ENCODE measurements at places on chromosomes 12 and 14. TPM values are rescaled to one million over a fixed set of nuclear protein-coding genes. Genes with fewer than 3 reads are reported as not detected.

PTPRB gene
- not detected for total RNA-seq

GLS2 gene
- total RNA-seq: 4.7 TPM

CDKN3 gene
- total RNA-seq: 79.5 TPM

KCNJ8 gene
- not detected for total RNA-seq

EML5 gene
- 3.0 TPM for total RNA-seq

IFNG-AS1 gene
- not detected for total RNA-seq

RAD51AP1 gene
- 52.7 TPM for total RNA-seq

LMNTD1 gene
- not detected for total RNA-seq

DNA sequence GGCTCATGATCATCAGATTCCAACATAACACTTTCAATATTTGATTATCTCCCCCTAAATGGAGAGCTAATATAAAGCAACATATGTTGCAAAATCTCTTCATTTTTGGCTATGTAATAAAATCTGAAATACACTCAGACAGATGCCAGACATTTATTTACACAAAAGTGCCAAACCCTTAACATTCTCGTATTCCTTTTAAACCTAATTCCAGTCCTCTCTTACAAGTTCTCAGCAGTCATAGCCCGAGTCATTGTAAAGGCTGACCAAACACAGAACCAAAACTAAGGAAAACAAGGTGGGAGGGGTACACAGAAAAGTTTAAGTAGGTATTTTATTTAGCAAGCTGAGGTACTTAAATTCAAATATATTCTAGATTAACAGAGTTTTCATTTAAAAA, 81.4 kb downstream of the LRP6 start:
- DNase-seq: no peak

GRCh38 chr12:6112004-6112403, 12.5 kb downstream of the VWF start:
- no peak for DNase-seq

DNA sequence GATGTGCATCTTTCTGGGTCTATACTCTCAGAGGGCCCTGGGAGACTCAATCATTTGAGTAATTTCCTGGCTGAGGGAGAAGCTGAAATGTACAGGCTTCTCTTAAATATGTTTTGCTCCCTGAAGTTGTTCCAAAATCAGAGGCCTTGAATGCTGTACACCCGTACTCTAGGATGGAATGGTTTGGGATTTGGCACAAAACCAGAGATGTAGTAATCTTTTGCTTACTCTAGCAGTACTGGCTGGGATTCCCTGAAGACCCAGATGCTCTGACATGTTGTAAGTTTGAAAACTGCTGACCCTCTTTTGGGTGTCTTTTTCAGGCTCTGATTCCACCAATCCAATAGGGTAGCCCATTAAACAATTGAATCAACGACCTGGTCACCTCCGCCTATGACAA, 10.4 kb downstream of the ACACB start:
- DNase-seq: no peak

GRCh38 chr14:80872645-80873044, 68.9 kb downstream of the CEP128 start:
- no peak for DNase-seq

GRCh38 chr12:104680070-104680469, 223.3 kb downstream of the CHST11 start:
- DNase-seq: no peak

GRCh38 chr12:40565029-40565633, 127.1 kb upstream of the CNTN1 start:
- DNase-seq: no peak

- DNase-seq: no peak
These were observed 10.4 kb downstream of the ASB2 start for GRCh38 chr14:93965946-93966474.

DNA sequence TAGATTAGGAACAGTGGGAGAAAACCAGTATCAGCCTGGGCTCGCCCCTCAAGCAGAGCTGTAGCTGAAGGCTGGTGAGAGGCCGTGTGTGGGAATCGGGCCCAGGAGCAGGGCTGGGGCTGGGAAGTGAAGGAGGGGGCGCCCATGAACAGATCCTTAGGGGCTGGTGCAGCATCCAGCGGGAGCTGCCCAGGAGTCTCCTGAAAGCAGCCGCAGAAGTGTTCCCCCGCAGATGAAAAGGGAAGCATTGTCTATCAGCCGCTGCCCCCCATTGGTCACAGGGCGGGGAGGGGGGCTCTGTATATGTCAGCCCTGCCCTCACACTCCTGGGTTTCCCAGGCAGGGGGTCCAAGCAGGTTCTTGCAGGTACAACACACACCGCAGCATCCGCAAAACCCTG, 15.6 kb upstream of the RFLNA start:
- DNase-seq: no peak

GRCh38 chr14:71711619-71712018, 220.6 kb upstream of the RGS6 start:
- DNase-seq: no peak

- peak; percentile 86 for DNase-seq
These were observed 1.1 kb upstream of the CYP46A1 start for GRCh38 chr14:99682809-99683618.

DNA sequence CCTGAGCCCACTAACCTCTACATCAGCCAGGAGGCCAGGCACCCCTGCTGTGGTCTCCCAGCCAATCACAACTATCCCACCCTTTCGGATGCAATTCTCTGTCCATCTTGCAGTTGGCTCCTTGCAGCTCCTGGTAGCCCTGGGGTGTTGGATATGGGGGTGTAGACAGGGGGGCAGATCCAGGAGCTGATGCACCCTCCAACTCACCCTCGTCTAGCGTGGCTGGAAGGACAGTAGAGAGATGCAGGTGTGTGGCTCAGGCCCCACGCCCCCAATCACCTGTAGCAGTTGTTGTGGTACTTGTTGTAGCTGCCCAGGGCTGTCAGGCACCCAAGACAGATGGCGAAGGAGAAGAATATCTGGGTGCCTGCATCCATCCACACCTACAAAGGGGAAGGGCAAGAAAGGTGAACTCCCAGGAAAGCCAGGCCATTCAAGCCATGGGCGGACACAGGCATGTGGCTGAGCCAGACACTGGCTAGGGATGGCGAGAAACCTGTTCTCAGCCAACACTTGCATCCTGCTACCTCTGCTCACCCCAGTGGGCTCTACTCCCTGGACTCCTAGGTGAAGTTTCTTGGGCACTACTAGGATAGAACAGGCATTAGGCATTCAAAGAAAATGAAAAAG, 13.4 kb upstream of the SLC6A12 start:
- no peak for DNase-seq

DNA sequence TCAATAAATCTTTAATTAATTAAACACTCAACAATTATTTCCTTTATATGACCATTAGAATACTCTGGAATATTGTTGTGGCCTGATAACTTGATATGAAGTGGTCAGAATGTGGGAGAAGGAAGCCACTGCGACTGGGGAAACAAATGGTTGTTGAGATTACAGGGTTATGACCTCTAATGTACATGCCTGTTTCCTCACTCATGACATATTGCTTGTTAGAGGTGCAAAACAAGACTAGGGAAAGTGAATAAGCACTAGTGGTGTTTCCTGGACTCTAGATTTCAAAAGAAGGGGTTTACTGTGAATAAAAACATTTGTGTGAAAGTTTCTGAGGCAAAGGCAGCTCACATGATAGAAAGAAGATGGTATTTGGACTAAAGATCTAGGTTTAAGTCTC, 53.3 kb downstream of the STAB2 start:
- DNase-seq: no peak

- DNase-seq: no peak
These were observed 16.9 kb downstream of the EVL start for GRCh38 chr14:100081997-100082625.

GRCh38 chr12:125797421-125798175, 732.4 kb downstream of the AACS start:
- no peak for DNase-seq

GRCh38 chr12:67318786-67319185, 49.6 kb downstream of the CAND1 start:
- no peak for DNase-seq
